ENCODE measurements at places on chromosomes 6 and 20.
A peak's percentile ranks its signal among the peaks of the same experiment; 100 is the strongest.

GRCh38 chr20:62761759-62762131 is 34.5 kb upstream of the MRGBP start:
- no peak for DNase-seq

GRCh38 chr6:159724778-159725177 is 2.5 kb upstream of the WTAP start:
- DNase-seq = no peak

- DNase-seq = no peak
These were observed at the start of gene RAB44 for GRCh38 chr6:36697481-36697903. Gene RAB44, plus strand, starts transcription at chr6:36697826. Its CDS starts 6,410 bp downstream, at chr6:36704236.

GRCh38 chr6:150992703-150993102 is 127.2 kb downstream of the MTHFD1L start:
- DNase-seq = no peak

- no peak for DNase-seq
These were observed 31.9 kb upstream of the ZNF831 start for GRCh38 chr20:59131551-59132285.

DNA sequence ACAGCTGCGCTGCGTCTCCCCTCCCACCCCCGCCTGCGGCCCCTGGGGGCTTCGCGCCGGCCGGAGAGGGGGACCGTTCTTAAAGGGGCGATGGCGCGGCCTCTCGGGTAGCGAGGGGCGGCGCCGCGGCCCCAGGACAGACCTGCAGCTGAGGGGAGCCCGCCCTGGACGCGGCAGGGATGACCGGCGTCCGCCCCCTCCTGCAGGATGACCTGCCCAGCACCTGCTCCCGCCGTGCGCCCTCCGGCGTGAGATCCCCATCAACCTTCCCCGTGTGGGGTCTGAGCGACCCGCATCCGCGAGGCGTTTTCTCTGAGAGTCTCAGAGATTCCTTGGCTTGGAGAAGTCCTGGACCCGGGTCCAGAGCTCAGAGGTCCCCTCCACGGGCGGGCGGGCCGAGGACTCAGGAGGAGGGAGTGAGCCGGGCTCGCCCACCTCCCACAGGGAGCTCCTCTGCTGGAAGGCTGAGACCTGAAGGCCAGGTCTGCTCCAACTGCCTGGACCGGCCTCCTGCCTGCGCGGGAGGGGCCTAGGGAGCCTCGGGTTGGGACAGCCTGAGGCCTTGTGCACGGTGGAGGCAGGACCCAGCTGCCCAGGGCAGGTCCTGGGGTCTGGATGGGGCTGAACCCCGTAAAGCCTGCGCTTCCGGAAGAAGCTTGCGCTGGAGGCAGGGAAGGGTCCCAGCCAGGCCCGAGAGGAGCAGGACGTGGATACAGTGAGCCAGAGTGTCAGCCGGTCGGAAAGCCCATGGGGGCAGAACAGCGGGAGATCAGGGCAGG is 532 bp upstream of the NKAIN4 start:
- DNase-seq = no peak

DNA sequence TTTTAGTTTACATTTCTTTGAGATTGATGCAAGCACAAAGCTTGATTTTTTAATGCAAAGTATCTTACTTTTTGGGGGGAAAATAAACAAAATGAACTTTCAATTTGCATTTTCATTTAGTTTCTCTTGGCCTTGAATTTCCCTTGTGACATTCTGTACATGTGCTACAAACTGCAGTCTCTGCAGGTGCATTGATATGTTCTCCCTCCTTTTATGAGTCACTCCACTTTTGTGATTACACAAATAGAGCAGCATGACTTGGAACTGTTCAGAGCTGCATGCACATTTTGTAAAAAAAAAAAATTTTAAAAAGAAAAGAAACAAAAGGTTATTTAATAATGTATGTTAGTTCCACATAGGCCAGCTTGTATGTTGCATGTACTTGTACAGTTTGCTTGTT is 220.0 kb upstream of the KCNQ5 start:
- DNase-seq = no peak

DNA sequence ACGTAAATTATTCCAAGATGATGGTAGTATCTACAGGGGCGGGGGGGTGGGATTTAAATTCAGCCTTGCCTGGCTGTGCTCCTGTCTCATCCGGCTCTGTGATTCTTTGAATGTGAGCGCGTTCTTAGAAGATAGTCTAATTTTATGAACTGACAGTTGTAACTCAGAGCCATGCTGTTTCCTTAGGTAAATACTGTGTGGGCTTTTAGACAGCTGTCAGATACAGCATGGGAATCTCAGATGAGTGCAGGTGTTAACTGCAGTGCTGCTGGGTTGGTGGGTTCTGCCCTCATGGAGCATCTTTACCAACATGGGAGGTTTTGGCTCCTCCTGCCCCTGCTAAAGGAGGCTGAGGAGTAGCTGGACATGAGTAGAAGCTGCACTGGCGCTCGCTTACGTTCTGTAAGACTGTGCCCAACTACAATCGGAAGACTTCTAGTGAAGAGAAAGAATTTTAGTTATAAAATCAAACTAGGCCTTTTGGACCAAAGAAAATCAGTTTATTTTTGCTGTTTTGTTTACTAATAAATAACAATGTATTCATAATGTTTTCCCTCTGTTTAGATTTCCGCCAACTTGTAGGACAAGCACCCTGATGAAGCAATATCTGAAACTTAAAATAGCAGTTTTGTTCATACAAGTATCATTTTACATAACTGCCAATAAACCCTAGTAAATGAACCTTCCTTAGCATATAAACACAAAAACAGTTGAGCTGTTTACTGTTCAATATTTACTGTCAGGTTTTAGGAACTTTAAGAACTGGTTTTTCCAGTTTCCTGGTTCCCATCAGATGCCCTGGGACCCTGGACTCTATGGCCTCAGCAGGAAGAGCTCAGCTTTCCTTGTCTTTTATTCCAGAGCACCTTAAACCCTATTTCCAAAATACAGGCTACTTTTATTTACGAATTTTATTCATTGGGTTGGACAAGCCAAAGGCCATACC is 66.1 kb downstream of the FAM120B start:
- DNase-seq = no peak

DNA sequence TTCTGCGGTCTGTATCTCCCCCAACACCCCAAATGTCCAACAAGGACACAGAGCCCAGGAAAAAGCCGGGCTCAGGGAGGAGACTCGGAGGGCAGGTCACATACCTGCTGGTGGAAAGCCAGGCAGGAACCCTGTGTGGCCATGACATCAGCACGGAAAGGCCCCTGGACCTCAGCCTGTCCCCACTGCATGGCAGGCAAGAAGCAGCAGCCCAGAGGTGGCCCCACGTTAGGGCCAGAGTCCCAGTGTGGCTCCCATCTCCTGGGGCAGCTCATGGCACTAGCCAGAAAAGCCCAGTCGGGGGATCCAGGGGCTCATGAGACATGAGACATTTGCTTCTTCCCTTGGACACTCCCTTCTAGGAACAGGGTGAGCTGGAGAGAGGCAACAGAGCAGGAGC is 258.7 kb downstream of the DLL1 start:
- DNase-seq = no peak

DNA sequence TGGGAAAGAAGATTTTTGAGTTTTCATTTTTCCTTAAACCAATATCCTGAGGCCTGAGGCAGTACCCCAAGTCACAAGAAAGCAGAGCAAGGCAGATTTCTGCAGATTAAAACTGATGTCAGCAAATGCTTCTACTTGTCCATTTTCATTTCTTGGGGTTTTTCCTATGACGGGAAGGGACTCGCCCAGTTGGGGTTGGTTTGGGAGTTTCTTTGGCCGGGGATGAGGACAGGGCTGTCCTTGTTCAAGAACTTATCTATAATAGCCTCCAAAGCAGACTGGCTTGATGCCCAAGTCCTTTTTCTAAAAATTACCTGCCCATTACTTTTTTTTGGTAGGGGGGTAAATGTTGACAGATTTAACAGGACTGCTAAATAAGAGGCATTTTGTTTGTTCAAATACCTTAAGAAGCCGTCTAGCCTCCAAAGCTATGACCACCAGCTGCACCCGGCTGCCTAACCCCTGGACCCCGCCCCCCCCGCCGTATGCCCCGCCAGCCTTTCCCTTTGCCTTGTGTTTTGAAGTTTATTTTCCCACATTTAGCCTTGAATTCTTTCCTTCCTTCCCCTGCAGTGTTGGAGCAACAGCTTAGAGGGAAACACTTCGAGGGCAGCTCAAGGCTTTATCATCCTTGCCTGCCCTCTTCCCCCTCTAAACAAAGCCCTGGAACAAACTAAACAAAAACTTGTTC is 2.5 kb downstream of the KCNK5 start:
- no peak for DNase-seq

DNA sequence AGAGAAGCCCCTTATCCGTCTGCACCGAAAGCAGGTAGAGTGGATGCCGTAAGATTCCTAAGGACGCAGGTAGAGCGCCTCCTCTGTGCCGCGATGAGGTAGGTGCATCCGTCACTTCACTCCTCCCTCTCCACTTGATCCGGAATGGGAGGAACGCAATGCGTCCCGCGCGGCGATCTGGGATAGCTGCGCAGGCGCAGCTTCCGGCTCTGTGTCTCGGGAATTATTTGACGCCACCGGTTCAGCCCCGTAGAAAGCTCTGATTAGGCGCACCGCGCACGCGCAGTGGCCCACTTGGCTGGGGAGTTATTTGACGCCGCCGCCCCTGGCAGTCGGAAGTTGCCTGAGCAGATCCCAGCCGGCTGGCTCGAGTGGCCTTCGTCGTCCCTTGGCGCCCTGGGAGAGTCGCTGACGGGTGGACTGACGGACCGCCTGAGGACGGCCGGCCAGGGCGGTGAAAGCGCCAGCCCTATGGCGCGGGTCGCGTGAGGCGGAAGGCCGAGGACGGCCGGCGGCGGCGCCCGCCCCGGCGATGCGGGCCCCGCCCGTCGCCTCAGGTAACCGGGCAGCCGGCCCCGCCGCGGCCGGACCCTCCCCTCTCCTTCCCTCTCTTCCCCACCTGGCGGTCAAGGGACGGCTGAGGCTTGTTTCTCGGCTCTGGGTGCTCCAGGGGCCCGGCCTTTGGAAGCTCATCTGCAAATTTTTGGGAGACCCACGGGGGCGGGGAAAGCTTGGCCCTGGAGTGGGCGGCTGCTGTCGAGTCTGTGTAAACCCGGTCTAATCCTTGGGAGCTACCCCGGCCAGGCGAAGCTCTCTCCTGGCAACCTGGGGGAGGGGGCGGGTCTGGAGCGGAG is at the start of gene RALGAPB:
Gene RALGAPB (plus strand): TSS at position 331 of the 854 bp plus-strand sequence. CDS start 15,590 bp downstream, outside the sequence.
- peak; percentile 96 for DNase-seq

DNA sequence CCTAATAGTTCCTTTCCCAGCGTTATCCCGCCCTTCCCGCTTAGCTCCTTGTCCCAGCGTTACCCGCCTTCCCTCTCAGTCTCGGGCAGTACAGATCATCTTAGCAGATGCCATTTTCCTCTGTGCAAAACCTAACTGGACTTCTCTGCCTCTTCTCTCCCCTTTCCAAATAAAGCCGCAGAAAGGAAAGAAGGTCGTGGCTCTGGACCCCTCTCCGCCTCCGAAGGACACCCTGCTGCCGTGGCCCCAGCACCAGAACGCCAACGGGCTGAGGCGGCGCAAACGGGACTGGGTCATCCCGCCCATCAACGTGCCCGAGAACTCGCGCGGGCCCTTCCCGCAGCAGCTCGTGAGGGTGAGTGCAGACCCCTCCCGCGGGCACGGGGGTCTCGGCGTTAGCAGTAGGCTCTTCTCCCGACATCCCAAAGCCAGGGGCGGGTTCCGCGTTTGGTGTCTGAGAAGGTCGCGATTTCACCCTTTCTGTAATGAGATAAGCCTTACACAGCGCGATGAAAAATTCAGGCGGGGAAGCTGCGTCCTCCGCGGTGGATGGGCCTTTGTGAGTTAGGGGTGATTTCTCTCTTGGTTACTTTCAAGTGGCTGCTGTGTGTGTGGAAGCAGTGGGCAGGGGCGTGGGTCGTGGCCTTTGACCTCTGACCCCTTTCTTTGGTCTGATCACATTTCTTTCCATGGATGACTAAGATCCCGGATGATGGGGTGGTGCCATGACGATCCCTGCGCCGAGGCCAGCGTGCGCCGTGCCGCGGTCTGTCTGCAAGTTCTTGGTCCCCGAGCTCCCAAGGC is 292.7 kb downstream of the TAF4 start:
- DNase-seq = no peak

GRCh38 chr20:61966492-61967244 is 99.0 kb downstream of the TAF4 start:
- DNase-seq = no peak

GRCh38 chr6:121912905-121913304 is 477.5 kb downstream of the GJA1 start:
- no peak for DNase-seq

- DNase-seq = no peak
These were observed 16.4 kb upstream of the SPO11 start for GRCh38 chr20:57313230-57313629.

DNA sequence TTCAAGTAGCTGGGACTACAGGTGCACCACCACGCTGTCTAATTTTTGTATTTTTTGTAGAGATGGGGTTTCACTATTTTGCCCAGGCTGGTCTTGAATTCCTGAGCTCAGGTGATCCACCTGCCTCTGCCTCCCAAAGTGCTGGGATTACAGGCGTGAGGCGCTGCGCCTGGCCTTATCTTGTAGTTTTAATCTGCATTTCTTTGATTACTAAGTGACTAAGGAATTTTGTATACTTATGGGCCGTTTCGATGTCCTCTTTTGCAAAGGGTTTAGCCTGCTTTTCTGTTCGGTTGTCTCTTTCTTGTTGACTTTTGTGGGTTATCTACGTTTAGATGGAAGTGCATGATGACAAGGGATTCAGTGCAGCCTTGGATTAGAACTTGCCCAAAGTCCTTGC is 500.6 kb downstream of the QKI start:
- DNase-seq = no peak

DNA sequence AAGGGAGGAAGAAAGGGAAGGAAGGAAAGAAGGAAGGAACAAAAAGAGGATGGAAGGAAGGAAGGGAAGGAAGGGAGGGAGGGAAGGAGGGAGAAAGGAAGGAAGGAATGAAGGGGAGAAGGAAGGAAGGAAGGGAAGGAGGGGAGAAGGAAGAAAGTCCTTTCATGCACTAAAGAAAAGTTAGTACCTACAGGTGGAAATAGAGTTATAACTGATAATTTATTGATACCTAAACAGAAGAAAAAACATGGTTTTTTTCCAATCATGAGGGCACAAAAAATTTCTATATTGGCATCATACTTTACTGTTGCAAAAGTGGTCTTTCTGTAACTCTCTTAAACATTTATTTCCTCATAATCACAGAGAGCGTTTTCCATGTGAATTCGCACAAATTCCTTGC is 659.4 kb downstream of the MAFB start:
- no peak for DNase-seq

DNA sequence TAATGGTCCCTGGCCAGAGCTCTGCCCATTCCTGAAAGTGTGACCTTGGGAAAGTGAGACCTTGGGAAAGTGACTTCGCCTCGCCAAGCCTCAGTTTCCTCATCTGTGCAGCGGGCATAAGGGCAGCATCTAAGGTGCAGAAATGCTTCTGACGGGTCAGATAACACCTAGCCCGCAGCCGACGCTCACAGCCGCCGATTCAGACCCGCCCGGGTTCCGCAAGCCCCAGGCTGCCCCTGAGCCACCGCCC is 486 bp downstream of the FKBP1A start:
- no peak for DNase-seq

- DNase-seq = no peak
These were observed 51.2 kb upstream of the SLC22A1 start for GRCh38 chr6:160070427-160070826.

- DNase-seq = no peak
These were observed 2.8 kb downstream of the RIOK1 start for GRCh38 chr6:7392402-7392801.

GRCh38 chr6:35449287-35449881 is 2.8 kb upstream of the FANCE start:
- DNase-seq = no peak
